ENCODE measurements at places on chromosomes 7 and 10. TPM values are rescaled to one million over a fixed set of nuclear protein-coding genes. Genes with fewer than 3 reads are reported as not detected.

The FGFBP3 gene
- polyA plus RNA-seq = 2.4 TPM

The IGFBP3 gene
- polyA plus RNA-seq = 0.09 TPM

The FAM131B gene
- not detected for polyA plus RNA-seq

The HOXA2 gene
- not detected for polyA plus RNA-seq
